ENCODE measurements at places on chromosomes 1 and 21. TPM values are rescaled to one million over a fixed set of nuclear protein-coding genes. Genes with fewer than 3 reads are reported as not detected.

GRCh38 chr1:223628233-223629125 is 37.0 kb downstream of the CAPN8 start:
- H3K36me3 ChIP-seq: no peaks in the 10 kb centered on the region
- no peak overlapping the region for H3K4me3 ChIP-seq
- peak; percentile 28 for DNase-seq
- H3K27ac ChIP-seq: no peak overlapping the region
- no peaks in the 10 kb centered on the region for H3K27me3 ChIP-seq

- H3K27me3 ChIP-seq: no peaks in the 10 kb centered on the region
These were observed 61.5 kb downstream of the EIF4G3 start for GRCh38 chr1:21115098-21115760.

DNA sequence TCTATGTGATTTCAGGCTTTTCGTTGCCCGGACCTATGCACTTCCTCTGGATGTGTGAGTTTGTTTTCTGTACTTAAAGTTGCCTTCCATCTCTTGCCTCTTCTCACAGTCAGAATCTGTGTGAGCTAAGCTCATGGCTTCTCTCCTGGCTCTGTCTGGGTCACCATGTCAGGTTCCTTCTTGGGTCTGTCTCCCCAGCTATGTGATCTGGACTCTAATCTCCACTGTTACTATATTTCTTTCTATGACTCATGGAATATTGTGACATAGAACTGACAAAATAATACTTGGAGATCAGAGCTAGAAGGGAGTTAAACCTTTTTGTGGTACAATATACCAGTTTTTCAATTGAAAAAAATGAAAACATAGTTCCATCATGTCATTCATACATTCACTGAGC is 172.7 kb upstream of the FGGY start:
- no peaks in the 10 kb centered on the region for H3K36me3 ChIP-seq
- DNase-seq: no peak
- peaks cover 3% of the 10 kb centered on the region for H3K27me3 ChIP-seq
- H3K27ac ChIP-seq: no peak overlapping the region
- H3K4me1 ChIP-seq: peaks cover 2% of the 10 kb centered on the region

DNA sequence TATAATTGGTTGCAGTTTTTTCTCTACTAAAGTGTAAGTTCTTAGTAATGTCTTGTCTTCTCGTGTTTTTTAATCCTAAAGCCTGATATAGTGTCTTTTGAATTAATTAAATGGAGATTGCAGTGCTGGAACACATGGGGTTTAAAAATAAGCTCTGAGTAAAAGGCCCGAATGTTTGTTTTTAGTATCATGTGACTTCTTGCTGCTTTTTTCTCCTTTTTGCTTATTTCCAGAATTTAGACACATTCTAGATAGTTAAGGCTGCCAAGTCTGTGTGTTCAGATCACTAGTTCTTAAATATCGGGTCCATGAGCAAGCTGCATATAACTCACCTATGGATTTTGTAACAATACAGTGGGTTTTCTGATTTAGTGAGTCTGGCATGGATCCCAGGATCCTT is 27.5 kb downstream of the KCTD3 start:
- peaks cover 52% of the 10 kb centered on the region for H3K36me3 ChIP-seq
- no peak overlapping the region for H3K4me3 ChIP-seq
- peaks cover 10% of the 10 kb centered on the region for H3K4me1 ChIP-seq
- no peak overlapping the region for H3K27ac ChIP-seq
- no peak for DNase-seq

DNA sequence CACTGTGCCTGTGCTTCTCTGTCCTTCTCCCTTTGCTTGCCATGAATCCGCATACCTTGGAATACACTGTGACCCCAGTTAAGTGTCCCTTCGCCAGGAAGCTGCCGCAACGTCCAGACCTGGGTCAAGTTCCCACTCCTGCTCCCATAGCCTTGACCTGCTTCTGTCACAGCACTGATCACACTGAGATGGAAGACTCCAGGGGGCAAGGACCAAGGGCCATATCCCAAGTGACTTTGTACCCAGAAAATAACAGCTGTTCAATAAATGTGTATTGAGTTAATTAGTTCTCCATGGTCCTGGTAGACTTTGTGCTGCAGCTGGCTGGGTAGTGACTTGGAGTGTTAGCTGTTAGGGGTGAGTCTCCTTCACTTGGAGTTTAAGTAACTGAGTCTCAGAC is 25.8 kb downstream of the SLC5A9 start:
- no peaks in the 10 kb centered on the region for H3K27me3 ChIP-seq
- no peak overlapping the region for H3K4me3 ChIP-seq
- no peak overlapping the region for H3K27ac ChIP-seq
- H3K36me3 ChIP-seq: peaks cover 2% of the 10 kb centered on the region

DNA sequence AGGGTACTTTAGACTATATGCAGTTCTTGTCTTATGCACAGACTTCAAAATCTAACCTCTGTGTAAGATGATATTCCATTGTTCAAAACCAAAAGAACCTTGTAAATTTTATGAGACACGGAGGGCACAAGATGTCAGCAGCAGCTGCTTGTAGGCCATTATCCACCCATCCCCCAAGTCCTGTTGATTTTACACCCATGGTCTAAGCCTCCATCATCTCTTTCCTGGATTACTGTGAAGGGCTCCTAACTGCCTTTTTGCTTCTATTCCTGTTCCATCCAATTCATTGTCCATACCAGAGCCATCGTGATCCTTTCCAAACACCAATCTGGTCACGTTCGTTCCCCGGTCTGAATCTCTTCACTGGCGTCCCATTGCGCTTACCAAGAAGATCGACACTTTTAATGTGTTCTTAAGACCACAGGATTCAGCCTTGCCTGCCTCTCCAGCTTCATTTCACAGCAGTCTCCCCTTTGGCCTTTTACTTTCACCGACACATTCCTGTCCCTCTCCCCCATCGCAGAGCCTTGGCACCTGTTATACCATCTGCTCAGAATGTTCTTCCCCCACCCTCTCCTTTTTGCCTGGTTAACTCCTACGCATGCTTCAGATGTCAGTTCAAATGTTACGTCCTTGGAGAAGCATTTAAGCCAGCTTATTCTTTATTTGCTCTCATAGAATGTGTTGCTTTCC is 107.3 kb upstream of the POU3F1 start:
- peaks cover 17% of the 10 kb centered on the region for H3K27me3 ChIP-seq
- no peaks in the 10 kb centered on the region for H3K36me3 ChIP-seq
- H3K4me1 ChIP-seq: no peaks in the 10 kb centered on the region
- no peak overlapping the region for H3K27ac ChIP-seq
- no peak for DNase-seq
- H3K4me3 ChIP-seq: no peak overlapping the region

GRCh38 chr1:23657659-23658275 is 33.8 kb upstream of the RPL11 start:
- H3K4me1 ChIP-seq: no peaks in the 10 kb centered on the region
- DNase-seq: peak; percentile 54
- H3K4me3 ChIP-seq: no peak overlapping the region
- no peaks in the 10 kb centered on the region for H3K36me3 ChIP-seq
- H3K27ac ChIP-seq: no peak overlapping the region

- no peak overlapping the region for H3K4me3 ChIP-seq
- DNase-seq: peak; percentile 36
- no peak overlapping the region for H3K27ac ChIP-seq
- no peaks in the 10 kb centered on the region for H3K4me1 ChIP-seq
- H3K27me3 ChIP-seq: no peaks in the 10 kb centered on the region
These were observed 37.3 kb downstream of the PABPC4 start for GRCh38 chr1:39539252-39539790.

- no peak overlapping the region for H3K27ac ChIP-seq
- H3K36me3 ChIP-seq: no peaks in the 10 kb centered on the region
- no peak for DNase-seq
- H3K4me3 ChIP-seq: no peak overlapping the region
- H3K4me1 ChIP-seq: peaks cover 3% of the 10 kb centered on the region
These were observed 14.7 kb downstream of the HSD3B2 start for GRCh38 chr1:119429687-119430086.

DNA sequence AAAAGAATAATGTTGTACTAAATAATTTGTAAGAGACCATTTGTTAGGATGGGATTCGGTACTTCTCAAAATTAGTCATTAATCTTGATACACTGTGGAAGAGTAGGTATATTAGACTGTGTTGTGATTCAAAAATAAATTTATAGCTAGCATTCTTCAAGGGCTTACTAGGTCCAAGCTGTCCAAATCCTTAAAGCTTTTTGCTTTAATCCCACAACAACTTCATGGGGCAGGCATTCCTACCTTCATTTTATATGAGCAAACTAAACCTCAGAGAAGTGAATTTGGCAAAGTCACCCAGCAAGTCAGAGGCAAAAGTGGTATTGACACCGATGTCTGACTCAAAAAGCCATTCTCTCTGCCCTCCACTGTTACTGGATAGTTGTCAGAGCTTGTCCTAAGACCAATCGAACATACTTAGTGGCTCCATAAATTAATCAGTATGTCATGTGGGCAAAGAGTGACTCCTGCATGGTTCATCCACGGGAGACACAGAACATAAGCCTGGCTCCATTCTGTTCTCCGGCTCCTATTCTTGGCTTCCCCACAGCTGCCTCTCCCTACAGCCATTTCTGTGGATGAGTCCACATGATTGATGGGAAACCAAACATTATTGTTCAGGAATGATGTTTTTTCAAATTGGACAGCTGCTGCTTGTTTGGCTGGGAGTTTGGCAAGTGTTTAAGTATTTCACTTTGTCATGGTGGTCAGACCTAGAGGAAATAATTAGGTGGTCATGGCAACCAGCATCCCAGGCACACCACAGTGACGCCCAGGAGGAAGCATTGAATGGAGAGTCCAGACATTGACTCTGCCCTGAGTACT is 133.4 kb upstream of the FGGY start:
- peaks cover 2% of the 10 kb centered on the region for H3K4me1 ChIP-seq
- H3K27me3 ChIP-seq: no peaks in the 10 kb centered on the region
- H3K4me3 ChIP-seq: no peak overlapping the region
- no peak overlapping the region for H3K27ac ChIP-seq

DNA sequence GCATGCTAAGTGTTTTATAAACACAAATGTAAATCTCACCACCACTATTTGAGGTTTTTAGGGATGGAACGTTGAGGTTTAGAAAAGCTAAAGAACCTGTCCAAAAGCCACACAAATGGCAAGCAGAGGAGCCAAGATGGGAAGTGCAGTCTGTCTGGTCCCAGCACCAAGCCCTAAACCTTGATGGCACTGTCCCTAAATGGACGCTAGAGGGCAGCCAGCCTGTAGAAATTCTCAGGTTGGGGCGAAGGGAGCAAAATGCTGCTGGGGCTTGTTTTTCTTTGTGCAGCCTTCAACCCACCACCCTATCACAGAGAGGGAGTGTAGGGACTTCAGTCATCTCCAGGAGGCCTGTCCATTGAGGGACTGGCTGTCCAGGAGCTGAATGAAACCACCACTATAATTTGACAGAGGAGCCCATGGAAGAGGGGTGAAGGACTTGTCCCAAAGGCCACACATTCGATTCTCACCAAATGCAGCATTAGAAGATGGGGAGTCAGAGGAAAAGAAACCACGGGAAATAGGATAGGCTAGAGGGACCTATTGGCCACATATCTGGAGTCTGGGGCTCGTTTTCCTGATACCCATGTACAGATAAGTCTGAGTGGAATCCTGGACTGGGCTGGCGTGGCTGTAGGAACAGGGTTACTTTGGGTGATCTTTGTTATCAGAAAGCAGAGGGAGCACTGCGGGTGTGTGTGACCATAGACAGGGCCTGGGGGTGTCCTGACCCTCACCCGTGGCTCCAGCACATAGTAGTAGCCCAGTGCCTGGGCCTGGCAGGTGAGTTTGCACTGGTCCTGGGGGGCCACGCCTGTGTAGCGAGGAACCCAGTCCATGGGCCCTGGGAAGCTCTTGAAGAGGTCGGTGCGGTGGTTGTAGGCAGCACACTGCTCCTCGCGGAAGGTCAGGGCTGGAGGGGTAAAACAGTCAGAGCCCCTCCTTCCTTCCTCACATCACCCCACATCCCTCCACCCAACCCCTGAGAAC is 6.1 kb downstream of the ADAMTS4 start:
- H3K27ac ChIP-seq: peak overlapping the region; percentile 60
- no peaks in the 10 kb centered on the region for H3K27me3 ChIP-seq
- DNase-seq: peak; percentile 36

GRCh38 chr1:41122851-41123518 is 101.5 kb upstream of the SLFNL1 start:
- no peak overlapping the region for H3K27ac ChIP-seq
- peaks cover 7% of the 10 kb centered on the region for H3K4me1 ChIP-seq
- no peak for DNase-seq
- no peak overlapping the region for H3K4me3 ChIP-seq

GRCh38 chr1:97350662-97351061 is 570.2 kb downstream of the DPYD start:
- H3K4me1 ChIP-seq: peaks cover 13% of the 10 kb centered on the region
- H3K4me3 ChIP-seq: no peak overlapping the region
- H3K36me3 ChIP-seq: no peaks in the 10 kb centered on the region
- H3K27ac ChIP-seq: no peak overlapping the region

DNA sequence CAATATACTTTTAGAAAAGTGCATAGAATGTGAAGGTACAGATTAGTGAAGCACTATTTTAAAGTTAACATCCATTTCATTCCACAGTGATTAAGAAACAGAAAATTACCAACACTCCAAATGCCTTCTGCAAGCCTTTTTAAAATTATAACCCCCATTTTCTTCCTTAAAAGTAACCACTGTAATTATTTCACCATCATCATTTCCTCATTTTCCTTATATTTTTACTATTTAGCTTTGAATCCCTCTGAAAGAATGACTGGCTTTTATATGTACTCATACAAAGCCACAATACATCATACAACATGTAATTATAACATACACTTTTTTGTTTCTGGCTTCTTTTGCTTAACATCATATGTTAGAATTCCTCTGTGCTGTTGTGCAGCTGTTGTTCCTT is 6.5 kb upstream of the NEGR1 start:
- no peaks in the 10 kb centered on the region for H3K36me3 ChIP-seq
- no peak overlapping the region for H3K4me3 ChIP-seq
- peaks cover 4% of the 10 kb centered on the region for H3K27me3 ChIP-seq
- H3K4me1 ChIP-seq: no peaks in the 10 kb centered on the region

- no peaks in the 10 kb centered on the region for H3K4me1 ChIP-seq
- H3K27ac ChIP-seq: no peak overlapping the region
- no peaks in the 10 kb centered on the region for H3K36me3 ChIP-seq
- peaks cover 18% of the 10 kb centered on the region for H3K27me3 ChIP-seq
These were observed 35.6 kb upstream of the UTS2 start for GRCh38 chr1:7888248-7889081.

DNA sequence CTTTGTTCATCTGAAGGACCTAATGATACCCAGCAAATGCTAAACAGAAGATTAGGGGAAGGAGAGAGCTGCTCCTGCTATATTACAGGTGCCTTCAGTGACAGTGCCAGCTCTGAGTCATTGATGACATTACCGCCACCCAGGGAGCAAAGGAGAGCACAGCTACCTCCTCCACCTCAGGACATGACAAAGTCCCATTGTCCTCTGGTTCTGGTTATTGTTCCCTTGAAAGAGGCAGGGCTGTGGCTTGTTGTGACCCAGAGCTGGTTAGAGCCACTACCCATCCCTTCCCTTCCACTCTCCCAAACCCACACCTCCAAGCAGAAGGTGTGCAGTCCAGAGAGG is 363.5 kb upstream of the DUSP10 start:
- H3K36me3 ChIP-seq: no peaks in the 10 kb centered on the region
- no peak overlapping the region for H3K27ac ChIP-seq
- H3K4me3 ChIP-seq: no peak overlapping the region

GRCh38 chr21:15437883-15438282 is 291.9 kb upstream of the USP25 start:
- H3K27me3 ChIP-seq: no peaks in the 10 kb centered on the region
- DNase-seq: no peak
- no peaks in the 10 kb centered on the region for H3K36me3 ChIP-seq
- no peak overlapping the region for H3K4me3 ChIP-seq
- H3K4me1 ChIP-seq: peaks cover 18% of the 10 kb centered on the region

Gene CLCA1
- total RNA-seq: not detected

Gene F13B
- not detected for total RNA-seq

Gene ELAPOR1
- total RNA-seq: 14.6 TPM

Gene BLACAT1
- total RNA-seq: 6.3 TPM
